Stimulated activated naive CD8-positive, alpha-beta T cell treated with anti-CD3 and anti-CD28 coated beads, Interleukin-15, amount 100 ng/mL, for 72 hours (primary cell): ENCODE measurements at places on chromosomes 3 and 15.

DNA sequence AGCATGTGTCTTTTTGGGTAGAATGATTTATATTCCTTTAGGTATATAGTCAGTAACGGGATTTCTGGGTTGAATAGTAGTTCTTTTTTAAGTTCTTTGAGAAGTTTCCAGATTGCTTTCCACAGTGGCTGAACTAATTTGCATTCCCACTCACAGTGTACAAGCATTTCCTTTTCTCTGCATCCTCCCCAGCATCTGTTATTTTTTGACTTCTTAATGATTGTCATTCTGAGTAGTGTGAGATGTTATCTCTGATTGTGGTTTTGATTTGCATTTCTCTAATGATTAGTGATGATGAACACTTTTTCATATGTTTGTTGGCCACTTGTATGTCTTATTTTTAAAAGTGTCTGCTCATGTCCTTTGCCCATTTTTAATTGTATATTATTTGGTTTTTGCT, 337.6 kb downstream of the EFHB start:
- no peak for DNase-seq

- DNase-seq, result no peak
These were observed 214.6 kb upstream of the MDFIC2 start for GRCh38 chr3:70527026-70527425.

GRCh38 chr3:152703245-152703890, 131.6 kb upstream of the P2RY1 start:
- no peak for DNase-seq

DNA sequence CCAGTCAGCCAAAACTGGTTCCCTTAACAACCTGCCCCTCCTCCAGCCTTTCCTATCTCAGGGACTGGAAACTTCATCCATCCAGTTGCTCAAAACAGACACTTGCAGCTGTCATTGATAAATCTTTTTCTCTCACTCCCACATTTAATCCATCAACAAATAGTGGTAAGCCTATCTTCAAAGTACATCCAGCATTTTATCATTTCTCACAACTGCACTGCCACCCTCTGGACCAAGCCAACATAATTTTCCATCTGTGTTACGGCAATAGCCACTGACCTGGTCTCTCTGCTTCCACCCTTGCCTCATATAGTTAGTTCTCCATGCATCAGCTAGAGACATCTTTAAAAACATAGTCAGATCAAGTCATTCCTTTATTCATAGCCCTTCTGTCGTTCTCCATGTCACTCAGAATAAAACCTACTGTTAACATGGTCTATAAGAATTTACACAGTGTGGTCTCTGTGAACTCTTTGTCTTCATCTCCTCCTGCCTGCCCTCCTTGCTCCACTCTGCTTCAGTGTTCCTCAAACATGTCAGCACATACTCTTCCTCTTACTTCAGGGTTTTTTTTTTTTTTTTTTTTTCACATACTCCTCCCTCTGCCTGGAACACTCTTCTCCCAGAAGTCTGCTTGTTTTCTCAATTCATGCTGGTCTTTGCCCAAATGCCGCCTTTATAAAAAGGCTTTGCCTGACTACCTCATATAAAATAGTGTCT, 102.5 kb upstream of the COL6A5 start:
- no peak for DNase-seq

DNA sequence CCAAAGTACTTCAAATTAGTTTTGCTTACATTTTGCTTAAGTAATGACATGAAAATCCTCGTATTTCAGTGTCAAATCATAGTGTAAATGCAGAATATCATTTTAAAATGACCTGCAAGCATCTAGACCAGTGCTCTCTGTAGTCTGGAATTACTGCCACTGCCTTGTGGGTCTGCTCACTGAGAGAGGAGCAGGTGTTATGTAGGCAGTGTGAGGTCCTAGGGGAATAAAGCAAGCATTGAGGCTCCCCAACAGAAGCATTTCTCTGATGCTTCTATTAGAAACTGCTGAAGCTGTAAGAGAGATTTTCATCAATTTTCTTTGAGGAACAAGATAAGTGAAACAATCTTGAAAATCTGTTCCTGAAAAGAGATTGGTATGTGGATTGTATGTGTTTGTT, 253.2 kb downstream of the BBX start:
- no peak for DNase-seq
